M059J (cell line): ENCODE measurements at places on chromosomes 16 and 17. TPM values are rescaled to one million over a fixed set of nuclear protein-coding genes. Genes with fewer than 3 reads are reported as not detected.

The UTS2R gene
- total RNA-seq, result not detected in 2 replicates

GRCh38 chr16:10015397-10015796, 166.8 kb downstream of the GRIN2A start:
- DNase-seq, result no peak

DNA sequence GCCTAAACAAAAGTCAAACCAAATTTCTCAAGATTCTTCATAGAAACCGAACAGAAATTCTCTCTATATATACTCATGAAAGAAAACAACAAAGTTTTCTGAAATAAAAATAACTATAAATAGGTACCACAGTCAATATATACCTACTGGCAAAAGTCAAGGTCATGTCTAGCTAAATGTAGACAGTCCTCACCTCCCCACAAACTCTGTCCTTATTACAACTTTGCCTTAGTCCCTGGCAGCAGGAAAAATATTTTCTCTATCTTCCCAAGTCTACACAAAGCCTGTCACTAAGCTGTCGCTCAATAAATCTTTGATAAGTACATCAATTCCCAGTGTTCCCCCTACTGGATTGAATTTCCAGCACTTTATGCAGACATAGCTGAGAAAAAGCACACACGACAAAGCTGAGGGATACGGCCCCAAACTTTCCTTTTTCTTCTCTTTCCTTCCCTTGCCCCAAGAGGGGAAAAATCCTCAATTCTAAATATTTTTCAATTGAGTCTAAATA, 2.7 kb downstream of the CFAP20 start:
- DNase-seq, result no peak

DNA sequence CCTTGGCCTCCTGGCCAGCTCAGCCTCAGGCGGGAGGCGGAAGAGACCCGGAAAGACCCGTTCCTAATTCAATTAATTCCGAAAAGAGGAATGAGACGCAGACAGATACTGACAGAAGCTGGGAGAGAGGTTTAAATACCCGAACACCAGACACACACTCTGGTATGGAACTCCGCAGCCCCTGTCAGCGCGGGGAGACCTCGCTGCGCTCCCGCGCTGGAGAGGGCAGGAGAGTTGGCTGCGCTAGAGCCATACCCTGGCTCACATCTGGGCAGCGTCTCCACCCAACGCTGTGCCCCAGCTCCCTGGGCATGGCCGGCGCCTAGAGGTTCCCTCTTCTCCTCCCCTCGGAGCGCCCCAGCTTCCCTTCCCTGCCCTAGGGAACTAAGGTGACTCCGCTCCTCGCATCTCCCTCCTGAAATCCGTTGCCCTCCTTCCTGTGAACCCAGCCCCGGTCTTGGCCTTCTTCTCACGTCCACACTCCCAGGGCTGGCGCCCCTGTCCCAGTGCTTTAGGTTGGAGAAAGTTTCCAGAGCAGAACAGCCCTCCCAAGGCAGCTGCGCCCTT, 8.0 kb downstream of the NEUROD2 start:
- no peak for DNase-seq

- DNase-seq, result no peak
Observed at GRCh38 chr17:78802008-78802407, 19.9 kb upstream of the CYTH1 start.

DNA sequence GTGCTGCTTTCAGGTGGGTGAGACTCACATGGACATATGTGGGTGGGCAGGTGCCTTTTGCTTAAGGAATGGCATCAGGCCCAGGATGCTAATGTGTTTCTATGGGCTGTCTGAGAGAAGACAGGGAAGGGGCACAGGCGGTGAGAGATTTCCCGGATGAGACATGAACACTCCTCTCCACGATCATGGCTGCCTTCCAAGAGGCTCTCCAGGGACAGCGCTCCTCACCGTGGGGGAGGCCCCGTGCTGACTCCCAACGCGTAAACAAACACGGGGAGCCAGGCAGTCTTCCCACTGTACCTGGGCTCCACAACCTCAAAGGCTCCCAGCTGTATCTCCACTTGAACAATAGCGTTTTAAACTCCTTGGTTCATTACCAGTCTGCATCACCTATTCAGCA, 42.8 kb downstream of the CDK5R1 start:
- DNase-seq, result peak; percentile 40

- no peak for DNase-seq
Observed at GRCh38 chr16:12132850-12133440, 156.4 kb downstream of the SNX29 start.

DNA sequence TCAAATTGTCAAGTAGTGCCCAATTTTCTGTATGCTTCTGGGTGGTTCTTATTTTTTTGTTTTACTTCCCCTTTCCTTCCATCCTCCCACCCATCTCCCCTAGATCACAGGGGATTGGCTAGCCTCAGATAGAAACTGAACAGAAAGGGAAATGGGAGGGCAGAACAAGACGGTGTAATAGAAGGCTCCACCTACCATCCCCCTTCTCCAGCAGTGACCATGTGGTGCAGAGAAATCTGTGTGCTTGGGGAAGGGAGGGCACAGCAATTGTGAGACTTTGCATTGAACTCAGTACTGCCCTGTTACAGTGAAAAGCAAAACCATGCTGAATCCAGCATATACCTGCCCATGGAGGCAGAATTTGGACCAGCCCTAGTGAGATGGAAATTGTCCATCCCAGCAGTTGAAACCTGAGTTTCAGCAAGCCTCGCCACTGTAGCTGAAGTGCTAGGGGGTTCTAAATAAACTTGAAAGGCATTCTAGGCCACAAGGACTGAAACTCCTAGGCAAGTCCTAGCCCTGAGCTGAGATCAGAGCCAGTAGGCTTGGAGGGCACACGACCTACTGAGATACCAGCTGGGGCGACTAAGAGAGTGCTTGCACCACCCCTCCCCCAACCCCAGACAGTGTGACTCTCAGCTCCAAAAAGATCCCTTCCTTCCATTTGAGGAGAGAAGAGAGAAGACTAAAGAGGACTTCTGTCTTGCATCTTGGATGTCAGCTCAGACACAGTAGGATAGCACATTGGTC, 5.2 kb downstream of the SLFN11 start:
- no peak for DNase-seq
